ENCODE measurements at places on chromosomes 5 and 9. TPM values are rescaled to one million over a fixed set of nuclear protein-coding genes. Genes with fewer than 3 reads are reported as not detected.

- no peaks in the 10 kb centered on the region for H3K36me3 ChIP-seq
- no peak for DNase-seq
- no peak overlapping the region for H3K4me3 ChIP-seq
- H3K27me3 ChIP-seq: peaks cover 12% of the 10 kb centered on the region
- H3K4me1 ChIP-seq: peaks cover 4% of the 10 kb centered on the region
These were observed 4.2 kb downstream of the ARID3C start for GRCh38 chr9:34624475-34625185.

Gene WNT8A
- total RNA-seq: not detected

Gene VLDLR
- total RNA-seq: 0.92 TPM

Gene SPATA31E1
- not detected for total RNA-seq

- H3K4me3 ChIP-seq: no peak overlapping the region
- no peaks in the 10 kb centered on the region for H3K27me3 ChIP-seq
- H3K36me3 ChIP-seq: no peaks in the 10 kb centered on the region
- H3K4me1 ChIP-seq: no peaks in the 10 kb centered on the region
These were observed 233.7 kb downstream of the SPOCK1 start for GRCh38 chr5:137265457-137265856.
